ENCODE measurements at places on chromosomes 3 and 15. TPM values are rescaled to one million over a fixed set of nuclear protein-coding genes. Genes with fewer than 3 reads are reported as not detected.

Gene TM4SF1
- 910 TPM for total RNA-seq

Gene ANKRD63
- 0.09 TPM for total RNA-seq

Gene IGSF10
- total RNA-seq, result 0.19 TPM

Gene SPRED1
- 29.2 TPM for total RNA-seq

Gene CTXN2
- under 0.01 TPM for total RNA-seq

Gene CNTN6
- not detected for total RNA-seq

Gene KCNMB2
- total RNA-seq, result not detected

Gene GRK7
- under 0.01 TPM for total RNA-seq

Gene MEGF11
- total RNA-seq, result not detected

Gene GRAMD1C
- 22.1 TPM for total RNA-seq

Gene RASL12
- total RNA-seq, result 0.09 TPM

Gene TGM5
- total RNA-seq, result not detected

Gene LSMEM2
- total RNA-seq, result not detected

Gene GPR62
- under 0.01 TPM for total RNA-seq

Gene CAND2
- total RNA-seq, result 1.1 TPM

Gene RTP1
- total RNA-seq, result not detected

Gene SPATA12
- 0.18 TPM for total RNA-seq

Gene IQCH
- 1.2 TPM for total RNA-seq

Gene TERC
- 46.9 TPM for total RNA-seq

Gene CCDC33
- not detected for total RNA-seq

Gene CIB1
- total RNA-seq, result 41.0 TPM

Gene GXYLT2
- total RNA-seq, result 0.54 TPM

Gene FAH
- 15.5 TPM for total RNA-seq

Gene PTX3
- 407 TPM for total RNA-seq

Gene GOLGA8Q
- 0.18 TPM for total RNA-seq

Gene ZNF80
- total RNA-seq, result not detected

Gene DNAH12
- under 0.01 TPM for total RNA-seq

Gene GOLGA6L10
- total RNA-seq, result 0.94 TPM

Gene GOLGA6L7
- total RNA-seq, result not detected

Gene PP2D1
- not detected for total RNA-seq

Gene TRIP4
- total RNA-seq, result 12.8 TPM

Gene GATM
- total RNA-seq, result 0.28 TPM

Gene SLC51B
- not detected for total RNA-seq

Gene ITGA11
- 0.54 TPM for total RNA-seq

Gene CLDN16
- under 0.01 TPM for total RNA-seq

Gene FHIT
- 0.18 TPM for total RNA-seq

Gene ADGRG7
- not detected for total RNA-seq

Gene HCLS1
- total RNA-seq, result 65.9 TPM

Gene CCDC54
- not detected for total RNA-seq

Gene PSTPIP1
- total RNA-seq, result 0.09 TPM

Gene GOLGA8O
- 0.09 TPM for total RNA-seq

Gene GOLGA6L4
- total RNA-seq, result 1.0 TPM

Gene C2CD4A
- total RNA-seq, result 1.5 TPM

Gene MBD4
- 19.8 TPM for total RNA-seq

Measured in endothelial cell of coronary artery (primary cell).